ENCODE measurements at places on chromosomes 5 and 9.

DNA sequence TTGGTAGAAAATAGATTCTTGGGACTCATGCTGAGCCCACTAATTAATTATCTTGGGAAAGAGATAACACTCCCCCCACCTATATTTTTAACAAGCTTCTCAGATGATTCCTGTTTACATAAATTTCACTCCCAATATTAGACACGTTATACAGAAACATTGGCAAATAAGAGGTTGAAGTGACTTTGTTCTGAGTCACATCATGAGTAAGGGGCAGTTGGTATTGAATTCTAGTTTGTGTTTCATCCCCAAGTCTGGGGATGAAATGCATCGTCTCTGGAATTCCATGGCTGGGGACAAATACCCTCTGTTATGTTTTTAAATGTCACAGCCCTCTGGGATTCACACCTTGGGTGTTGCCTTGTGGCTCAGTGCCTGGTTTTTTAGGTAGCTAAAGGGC lies 41.0 kb downstream of the BASP1 start:
- DNase-seq: no peak

DNA sequence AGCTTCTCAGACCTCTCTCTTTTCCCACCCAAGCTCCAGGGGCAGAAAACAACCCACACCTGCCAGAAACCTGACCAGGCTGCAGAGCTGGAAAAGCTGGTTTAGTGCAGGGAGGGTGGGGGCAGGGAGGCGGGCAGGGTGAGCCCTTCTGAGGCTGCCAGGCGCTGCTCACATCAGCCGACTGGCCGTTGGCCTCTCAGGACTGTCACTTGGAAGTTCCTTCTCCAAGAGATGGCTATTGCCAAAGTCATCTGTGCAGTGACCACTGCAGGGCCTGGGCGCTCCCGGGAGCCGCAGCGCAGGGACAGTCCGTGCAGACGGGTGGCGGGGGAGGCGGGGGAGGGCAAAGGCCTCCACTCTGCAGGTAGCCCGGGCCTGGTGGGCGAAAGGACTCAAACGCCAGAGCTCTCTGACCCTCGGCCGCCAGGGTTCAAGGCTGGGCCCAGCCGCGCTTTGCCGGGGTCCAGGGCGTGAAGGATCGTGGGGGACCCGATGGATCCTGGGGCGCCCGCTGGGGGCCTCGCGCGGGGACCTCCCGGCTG lies 205.0 kb upstream of the IER5L start:
- no peak for DNase-seq

GRCh38 chr5:110356677-110357076 lies 369.8 kb downstream of the TMEM232 start:
- no peak for DNase-seq

DNA sequence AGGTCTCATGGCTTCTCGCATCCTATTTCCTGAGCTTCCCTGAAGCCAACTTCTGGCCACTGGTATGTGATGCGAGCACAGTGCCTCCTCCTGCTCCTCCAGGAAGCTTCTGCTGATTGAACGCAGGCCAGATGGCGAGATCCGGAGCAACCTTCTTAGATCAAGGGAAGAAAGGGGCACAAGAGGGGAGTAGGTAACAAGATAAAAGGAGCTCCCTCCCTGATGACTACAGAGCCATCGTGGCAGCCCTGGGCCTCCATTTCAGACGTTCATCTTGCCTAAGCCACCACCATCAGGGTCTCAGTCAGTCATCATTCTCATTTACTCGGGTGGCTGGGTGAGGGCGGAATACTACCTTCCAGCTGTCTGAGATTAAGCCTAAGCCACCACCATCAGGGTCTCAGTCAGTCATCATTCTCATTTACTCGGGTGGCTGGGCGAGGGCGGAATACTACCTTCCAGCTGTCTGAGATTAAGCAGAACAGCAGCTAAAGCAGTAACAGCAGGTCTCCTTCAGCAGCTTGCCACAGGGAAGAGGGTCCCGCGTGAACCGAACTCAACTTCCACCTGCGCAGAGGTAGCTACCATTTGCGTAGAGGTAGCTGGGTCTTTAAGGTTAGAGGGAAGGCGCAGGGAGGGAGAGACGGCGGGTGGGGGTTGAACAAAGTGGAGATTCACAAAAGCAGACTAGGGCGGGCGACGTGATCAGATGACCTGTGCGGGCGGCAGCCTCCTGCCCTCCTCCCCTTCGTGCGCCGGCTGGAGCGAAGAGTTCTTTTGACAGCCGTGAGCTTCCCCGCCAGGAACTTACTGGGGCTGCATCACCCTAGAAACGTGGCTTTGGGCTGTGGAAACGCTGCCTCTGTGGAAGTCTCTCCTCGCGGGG lies 27.9 kb upstream of the MGAT1 start:
- peak; percentile 54 for DNase-seq

GRCh38 chr9:115877852-115878438 lies 275.6 kb upstream of the PAPPA start:
- DNase-seq: no peak

GRCh38 chr5:4576161-4576748 lies 563.9 kb upstream of the ADAMTS16 start:
- no peak for DNase-seq

GRCh38 chr9:122201641-122202040 lies 27.1 kb downstream of the LHX6 start:
- no peak for DNase-seq

GRCh38 chr9:111961575-111961974 lies 65.0 kb downstream of the UGCG start:
- DNase-seq: no peak

- DNase-seq: no peak
These were observed 79.1 kb upstream of the PLPP6 start for GRCh38 chr9:4583001-4583400.

Data from activated CD8-positive, alpha-beta memory T cell treated with anti-CD3 and anti-CD28 coated beads for 1 hour (primary cell).